ENCODE measurements at places on chromosomes 3 and 15.

- no peak for DNase-seq
Measured at GRCh38 chr3:143135150-143135549, 15.6 kb downstream of the CHST2 start.

- no peak for DNase-seq
Measured at GRCh38 chr3:8492744-8493511, 8.7 kb upstream of the LMCD1 start.

GRCh38 chr3:64895991-64896895 lies 208.4 kb upstream of the ADAMTS9 start:
- DNase-seq, result no peak

DNA sequence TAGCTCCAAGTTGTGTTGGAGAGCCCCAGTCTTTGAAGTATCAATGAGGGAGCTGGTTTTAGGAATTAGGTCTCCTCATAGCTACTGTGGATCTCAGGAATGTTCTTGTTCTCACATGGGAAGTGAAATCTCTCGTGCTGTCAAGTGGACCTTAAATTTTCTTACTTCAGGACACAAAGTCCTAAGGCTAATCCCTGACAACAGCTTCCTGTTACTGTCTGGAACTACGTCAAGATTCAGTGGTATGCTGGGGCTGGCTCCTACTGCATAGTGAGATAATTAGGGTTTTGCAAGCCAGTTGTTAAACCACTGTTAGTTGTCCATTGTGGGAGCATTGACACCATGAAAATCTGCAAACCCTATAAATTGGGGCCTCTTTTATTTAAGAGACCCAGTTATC lies 22.8 kb downstream of the MESP1 start:
- no peak for DNase-seq

DNA sequence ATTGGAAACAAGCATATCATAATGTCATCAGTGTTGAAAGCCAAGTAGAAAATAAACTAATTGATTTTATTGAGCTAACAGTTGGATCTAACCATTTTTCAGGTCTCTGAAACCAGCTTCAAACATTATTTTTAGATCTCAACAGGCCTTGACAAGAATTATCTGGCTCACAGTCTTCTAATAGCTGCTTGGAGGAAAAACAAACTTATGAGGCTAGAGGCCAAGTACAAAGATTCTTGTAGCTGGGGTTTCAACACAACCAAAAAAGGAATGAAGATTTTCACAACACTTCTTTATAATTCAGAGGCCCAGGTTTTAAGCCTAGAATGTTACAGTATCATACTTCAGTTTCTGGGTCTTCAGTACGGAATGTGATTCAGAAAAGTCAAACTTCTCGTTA lies 3.7 kb downstream of the SETMAR start:
- DNase-seq, result no peak

- DNase-seq, result no peak
Measured at GRCh38 chr3:127790882-127791183, 31.5 kb downstream of the MGLL start.

DNA sequence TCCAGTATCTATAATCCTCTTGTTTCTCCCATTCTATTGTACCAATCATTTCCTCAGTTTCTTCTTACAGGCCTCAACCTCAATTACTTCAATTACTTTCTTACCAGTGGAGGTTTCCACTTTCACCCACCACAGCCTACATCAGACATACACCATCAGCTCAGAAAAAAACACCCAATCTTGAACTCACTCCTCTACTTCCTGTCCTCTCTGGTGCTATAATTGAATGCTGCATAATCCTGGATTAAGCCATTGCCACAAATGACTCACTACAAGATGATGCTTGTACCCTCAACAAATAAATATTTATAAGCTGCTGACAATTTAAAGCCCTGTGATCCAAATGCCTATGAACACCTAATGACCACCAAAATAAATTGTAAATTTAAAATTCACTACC lies 18.5 kb downstream of the RYK start:
- no peak for DNase-seq

GRCh38 chr3:29649815-29650547 lies 369.1 kb downstream of the RBMS3 start:
- DNase-seq, result no peak

GRCh38 chr3:111594205-111594604 lies 941 bp downstream of the ZBED2 start:
- no peak for DNase-seq

- no peak for DNase-seq
Measured at GRCh38 chr15:74563442-74563841, 22.4 kb downstream of the ARID3B start.

All from ovary (tissue), 10 donors.